ENCODE measurements at places on chromosomes 4 and X.

GRCh38 chr4:69485130-69485529 lies 10.6 kb downstream of the UGT2B4 start:
- no peak for DNase-seq

DNA sequence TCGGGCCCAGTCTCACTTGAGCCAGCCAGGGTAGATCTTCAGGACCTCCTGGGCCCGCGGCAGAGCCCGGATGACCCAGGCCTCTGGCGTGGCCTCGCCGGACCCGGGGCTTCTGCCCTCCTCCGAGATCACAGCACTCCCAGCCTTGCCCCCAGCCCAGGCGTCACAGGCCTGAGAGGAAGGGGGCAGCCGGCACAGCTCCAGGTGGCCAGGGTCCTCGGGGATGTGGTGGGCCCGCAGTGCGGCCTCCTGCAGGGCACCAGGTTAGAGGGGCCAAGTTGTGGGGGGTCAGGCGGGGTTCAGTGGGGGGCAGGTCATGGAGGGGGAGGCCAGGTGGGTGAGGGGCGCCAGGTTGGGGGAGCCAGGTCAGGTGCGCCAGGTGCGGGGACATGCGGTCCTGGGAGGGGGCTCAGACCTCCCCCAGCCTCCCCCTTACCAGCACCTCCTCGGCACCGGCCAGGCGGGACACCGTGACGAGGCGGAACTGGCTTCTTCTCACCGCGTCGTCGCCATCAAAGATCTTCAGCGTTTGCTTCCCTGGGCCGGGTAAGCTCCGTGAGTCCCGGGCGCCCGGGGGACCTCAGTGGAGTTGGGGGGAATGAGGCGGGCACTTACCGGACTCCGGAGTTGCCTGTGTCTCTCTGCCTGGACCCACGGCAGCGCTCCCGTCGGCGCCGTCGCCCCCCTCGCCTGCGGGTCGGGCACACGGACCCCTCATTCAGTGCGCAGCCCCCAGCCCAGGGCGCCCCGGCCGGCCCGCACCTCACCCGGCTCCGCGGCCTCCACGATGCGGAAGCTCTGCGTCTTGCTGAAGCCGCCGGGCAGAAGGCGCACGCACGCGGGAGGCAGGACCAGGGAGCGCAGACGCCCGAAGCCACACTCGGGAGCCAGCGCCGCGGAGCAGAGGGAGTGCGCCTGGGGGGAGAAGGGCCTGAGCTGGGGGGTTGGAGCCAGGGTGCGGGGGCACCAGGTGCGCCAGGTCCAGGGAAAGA lies 6.0 kb downstream of the DGKQ start:
- DNase-seq, result no peak

GRCh38 chrX:85379174-85379907 lies at the start of gene POF1B:
TSS of gene POF1B (minus strand) at chrX:85379665. CDS start at chrX:85379454, 211 bp downstream.
- DNase-seq, result no peak

DNA sequence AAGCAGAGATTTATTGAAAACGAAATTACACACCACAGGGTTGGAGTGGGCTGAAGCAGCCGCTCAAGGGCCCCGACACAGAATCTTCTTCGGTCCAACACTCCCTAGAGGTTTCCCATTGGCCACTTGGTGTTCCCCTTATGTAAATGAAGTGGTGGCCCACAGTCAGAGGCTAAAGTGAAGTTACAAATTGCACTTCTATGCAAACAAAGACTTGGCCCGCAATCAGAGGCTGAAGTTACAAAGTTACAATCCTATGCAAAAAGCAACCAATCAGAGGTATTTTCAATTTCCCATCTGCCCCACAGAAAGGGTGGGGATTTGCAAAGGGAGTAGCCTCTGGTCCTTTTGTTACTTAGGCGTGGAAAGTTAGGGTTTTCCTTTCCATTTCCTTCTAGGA lies 35.7 kb upstream of the SLC25A43 start:
- no peak for DNase-seq

- DNase-seq, result no peak
Measured at GRCh38 chr4:165449333-165449732, 70.5 kb downstream of the CPE start.

- DNase-seq, result no peak
Measured at GRCh38 chr4:158796370-158797140, 27.7 kb downstream of the FNIP2 start.

DNA sequence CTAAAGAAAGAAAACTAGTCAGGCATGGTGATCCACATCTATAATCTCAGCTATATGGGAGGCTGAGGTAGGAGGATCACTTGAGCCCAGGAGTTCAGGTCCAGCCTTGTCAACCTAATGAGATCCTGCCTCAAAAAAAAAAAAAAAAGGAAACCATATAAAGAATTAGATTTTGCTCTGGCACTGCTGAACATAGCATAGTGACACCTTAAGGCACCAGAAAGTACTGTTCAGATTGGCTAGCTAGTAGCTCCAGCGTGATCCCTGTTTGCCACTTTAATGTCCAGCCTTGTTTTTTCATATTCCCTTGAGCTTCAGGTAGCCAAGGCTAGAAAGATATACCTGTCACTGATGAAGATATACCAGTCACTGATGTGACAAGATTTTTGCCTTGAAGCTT lies 34.1 kb downstream of the EXOC1 start:
- no peak for DNase-seq

- DNase-seq, result no peak
Measured at GRCh38 chr4:4668355-4669210, 126.7 kb upstream of the STX18 start.

GRCh38 chr4:108742451-108743420 lies 20.1 kb downstream of the ETNPPL start:
- DNase-seq, result peak; percentile 61

DNA sequence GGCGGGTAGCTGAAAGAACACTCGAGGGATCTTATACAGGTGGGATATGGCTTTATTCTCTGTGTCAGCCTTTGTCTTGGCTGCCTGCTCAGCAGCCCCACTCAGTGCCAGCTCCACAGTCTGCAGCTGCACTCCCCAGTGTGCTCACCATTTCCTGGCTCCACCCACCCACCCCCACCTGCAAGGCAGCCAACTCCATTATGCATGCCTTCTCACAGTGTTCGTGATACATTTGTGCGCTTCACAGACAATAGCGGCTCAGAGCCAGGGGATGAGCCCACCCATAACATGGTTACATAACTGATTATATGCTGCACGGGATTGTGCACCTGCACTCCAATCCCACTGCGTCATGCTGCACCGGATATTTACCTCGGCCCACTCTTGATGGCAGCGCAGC lies 8.8 kb upstream of the TMEM128 start:
- peak; percentile 26 for DNase-seq

DNA sequence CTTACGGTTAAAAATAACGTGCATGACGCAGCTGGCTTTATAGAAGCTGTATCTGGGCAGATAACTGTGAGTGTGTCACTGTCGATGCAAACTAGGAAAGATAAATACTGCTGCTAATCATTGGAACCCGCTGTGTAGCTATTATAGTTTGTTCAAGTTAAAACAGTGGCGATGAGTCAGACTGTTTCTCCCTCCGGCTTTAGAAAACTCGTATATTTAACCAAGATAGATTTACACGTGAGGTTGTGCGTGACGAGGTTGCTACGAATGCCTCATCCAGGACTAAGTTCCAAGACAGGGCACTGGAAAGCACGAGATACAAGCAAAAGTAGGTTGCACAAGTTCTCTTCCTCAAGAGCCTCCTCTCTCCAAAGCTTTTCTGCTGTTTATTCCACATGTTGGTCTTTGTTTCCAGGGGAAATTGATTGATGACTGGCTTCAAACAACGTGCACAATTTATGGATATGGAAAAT lies 270.7 kb downstream of the FBXW7 start:
- no peak for DNase-seq

- DNase-seq, result no peak
Measured at GRCh38 chrX:70454441-70455365, 10.1 kb downstream of the DLG3 start.

DNA sequence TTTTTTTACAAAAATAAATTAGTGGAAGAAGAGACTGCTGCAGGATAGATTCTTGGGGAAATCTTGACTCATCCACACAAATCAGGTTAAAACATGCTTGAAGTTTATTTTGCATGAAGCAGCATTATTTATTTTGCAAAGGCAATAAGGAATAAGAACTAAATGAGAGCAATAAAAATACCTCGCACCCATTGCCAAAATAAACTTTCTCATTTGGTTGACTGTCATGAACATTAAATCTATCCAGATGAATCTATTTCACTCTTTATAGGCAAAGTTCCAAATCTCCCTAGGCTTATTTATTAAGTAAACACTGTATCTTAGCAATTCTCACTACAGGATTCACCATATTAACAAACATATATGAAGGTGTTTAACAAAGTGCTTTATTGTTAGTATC lies 58.9 kb downstream of the HOPX start:
- DNase-seq, result no peak

- no peak for DNase-seq
Measured at GRCh38 chrX:118976599-118977340, 2.4 kb downstream of the LONRF3 start.

DNA sequence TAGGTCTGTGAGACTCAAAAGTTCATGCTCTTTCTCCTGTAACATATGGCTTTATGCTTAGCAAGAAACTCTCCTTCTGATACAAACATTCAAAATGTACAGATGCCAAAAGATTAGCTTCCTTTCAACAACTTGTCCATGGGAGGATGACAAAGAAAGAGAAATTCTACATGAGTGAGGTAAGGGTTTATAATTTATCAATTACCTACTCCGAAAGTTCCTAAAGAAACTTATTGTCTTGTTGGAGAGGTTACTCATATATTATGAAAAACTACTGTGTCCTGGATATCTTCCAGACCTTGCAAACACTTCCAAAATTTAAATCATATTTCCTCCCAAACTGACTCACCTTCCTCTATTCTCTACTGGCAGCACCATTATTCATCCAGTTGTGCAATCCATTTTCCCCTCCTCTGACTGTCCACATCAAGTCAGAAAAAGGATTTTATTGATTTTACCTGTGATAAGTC lies 65.1 kb downstream of the ENPEP start:
- no peak for DNase-seq

DNA sequence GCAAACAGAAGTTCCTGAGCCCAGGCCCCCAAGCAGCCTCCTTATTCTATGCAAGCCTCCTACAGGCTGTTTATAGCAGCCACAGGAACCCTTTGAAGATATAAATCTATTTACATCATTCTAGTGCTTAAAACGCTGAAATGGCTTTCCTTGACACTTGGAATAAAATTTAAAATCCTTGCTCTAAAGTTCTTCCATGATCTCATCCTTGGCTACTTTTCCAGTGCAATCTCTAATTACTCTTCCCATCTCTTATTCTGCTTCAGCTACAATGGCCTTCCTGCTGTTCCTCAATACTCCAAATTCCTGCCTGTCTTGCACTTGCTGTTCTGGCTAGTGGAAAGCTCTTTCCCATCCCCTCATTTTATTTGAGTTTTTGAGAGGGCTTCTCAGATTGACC lies 634.2 kb upstream of the NR3C2 start:
- DNase-seq, result no peak

All from putamen (tissue), 1 donor.